ENCODE measurements at places on chromosomes 11 and 22.

DNA sequence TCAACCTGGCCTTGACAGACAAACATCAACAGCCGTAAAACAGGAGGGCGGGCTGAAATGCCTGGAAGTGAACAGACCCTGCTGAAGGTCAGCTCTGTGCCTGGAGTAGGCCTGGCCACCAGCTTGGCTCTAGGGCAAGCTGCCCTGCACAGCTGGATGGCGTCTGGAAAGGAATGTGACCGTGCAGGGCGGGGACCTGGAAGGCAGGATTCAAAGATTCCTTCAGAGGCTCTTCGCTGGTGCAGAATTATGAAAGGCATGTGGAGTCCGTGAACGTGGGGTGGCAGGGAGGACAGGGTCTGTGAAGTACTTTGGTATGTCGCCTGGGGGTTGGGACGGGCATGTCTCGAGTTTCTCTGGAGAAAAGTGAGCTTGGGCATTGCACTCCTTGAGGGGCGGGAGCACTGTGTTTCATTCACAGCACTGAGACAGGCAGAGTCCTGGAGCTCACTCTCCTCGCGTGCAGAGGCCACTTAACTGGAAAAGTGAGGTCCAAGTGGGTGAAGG is 1.5 kb downstream of the EHD1 start:
- DNase-seq, result no peak

DNA sequence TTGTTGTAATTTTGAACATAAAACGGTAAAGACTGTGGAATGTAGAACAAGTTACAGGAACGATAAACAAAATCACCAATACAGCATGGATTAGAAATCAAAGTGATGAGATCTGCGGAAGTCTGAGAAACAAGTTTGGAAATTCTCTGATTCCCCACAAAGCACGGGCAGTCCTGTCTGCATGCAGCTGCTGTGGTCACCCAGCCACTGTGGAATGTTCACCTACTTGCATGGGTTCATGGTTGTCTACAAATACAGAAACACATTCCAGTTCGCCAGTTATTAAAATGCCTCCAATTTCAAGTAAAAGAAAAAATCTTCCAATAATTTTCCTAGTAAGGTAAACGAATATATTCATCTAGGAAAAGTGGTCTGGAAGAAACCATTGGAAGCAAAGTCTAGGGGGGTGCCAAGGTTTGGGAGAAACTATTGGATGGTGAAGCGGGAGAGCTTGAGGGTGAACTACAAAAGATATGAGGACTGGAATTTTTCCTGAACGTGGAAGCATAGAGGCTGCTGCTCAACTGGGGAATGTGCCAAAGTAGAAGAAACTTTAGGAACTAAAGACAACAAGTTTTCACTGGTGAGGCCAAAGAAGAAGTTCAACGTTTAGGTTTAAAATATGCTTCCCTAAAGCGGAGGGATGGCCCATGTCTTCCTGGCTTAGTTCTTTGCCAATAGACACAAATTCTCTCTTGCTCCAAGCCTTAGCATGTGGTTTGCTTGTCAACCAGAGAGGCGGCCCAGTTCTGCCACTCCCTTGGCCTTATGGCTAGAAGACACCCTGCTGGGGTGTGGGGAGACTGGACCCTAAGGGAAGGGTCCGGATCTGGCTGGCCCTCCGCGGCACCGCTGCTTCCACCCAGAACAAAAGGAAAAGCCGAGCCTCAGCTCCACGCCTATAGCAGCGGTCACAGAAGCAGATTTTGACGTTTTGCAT is 70.2 kb downstream of the CTTN start:
- no peak for DNase-seq

GRCh38 chr11:42462558-42463310 is 849.1 kb upstream of the API5 start:
- no peak for DNase-seq

DNA sequence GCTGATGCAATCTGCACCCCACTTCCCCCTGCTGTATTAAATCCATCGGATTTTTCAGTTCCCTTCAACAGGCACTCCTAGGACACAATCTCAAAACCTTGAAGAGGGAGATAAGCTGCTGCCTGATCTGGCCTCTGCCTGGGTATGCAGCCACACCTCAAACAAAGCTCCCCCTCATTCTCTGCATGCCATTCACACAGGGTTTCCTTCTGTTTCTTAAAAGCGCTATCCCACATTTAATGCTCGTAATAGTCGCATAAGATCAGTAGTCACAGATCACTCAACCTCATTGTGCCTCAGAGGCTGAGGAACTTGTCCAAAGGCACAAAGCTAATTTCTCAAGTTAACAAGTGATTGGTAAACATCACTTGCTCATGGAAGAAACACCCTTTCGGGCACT is 34.0 kb downstream of the UQCR10 start:
- no peak for DNase-seq

- DNase-seq, result no peak
These were observed 9.0 kb downstream of the RBX1 start for GRCh38 chr22:40960145-40960544.

- DNase-seq, result no peak
These were observed 1.3 kb downstream of the TMEM86A start for GRCh38 chr11:18699848-18700261.

DNA sequence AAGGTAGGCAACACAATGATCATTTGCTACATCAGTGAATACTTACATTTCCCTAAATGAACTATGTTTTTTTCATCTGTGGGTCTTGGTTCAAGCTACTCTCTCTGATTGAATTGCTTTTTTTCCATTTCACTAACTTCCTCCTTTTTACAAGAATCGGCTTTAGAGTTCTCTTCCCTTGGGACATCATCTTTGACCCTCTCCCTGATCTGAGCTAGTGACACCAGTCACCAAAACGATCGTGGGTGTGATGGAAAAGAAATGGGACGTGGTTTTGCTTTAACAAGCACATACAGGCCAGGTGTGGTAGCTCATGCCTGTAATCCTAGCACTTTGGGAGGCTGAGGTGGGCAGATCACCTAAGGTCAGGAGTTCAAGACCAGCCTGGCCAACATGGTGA is 129.9 kb downstream of the WT1 start:
- no peak for DNase-seq

DNA sequence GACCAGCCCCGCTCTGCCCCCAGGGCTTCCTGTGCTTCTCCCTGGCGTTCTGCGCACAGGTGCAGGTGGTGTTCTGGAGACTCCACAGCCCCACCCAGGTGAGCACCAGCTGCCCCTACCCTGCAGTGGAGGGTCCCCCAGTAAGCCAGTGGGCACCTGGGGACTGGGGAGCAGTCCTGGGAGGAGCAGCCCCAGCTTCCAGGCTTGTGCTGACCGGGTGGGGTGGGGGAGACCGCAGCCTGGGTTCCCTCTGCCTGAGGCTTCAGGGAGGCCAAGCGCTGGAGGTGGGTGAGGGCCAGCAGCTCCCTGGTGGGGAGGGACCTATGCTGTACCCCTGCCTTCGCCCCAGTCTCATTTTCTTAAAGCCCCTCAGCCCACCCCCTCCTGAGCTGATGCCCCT is 6.9 kb downstream of the TSPAN32 start:
- DNase-seq, result no peak

- no peak for DNase-seq
These were observed 8.4 kb downstream of the SLCO2B1 start for GRCh38 chr11:75159151-75159953.

GRCh38 chr11:73591743-73592142 is 6.2 kb downstream of the FAM168A start:
- DNase-seq, result no peak

DNA sequence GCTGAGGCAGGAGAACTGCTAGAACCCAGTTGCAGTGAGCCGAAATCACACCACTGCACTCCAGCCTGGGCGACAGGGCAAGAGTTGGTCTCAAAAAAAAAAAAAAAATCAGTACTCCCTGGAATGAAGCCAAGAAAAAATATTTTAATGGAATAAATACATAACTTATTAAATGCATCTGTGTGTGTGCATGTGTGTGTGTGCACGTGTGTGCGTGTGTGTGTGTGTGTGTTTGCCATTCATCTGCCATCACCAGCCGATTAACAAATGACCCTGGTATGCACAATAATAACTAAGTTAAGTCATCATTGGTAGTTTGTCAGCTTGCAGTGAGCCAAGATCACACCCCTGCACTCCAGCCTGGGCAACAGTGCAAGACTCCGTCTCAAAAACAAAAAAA is 35.0 kb upstream of the SCGB1A1 start:
- no peak for DNase-seq

- no peak for DNase-seq
These were observed 253.1 kb downstream of the CADM1 start for GRCh38 chr11:115251126-115251525.
